Activated CD8-positive, alpha-beta memory T cell treated with anti-CD3 and anti-CD28 coated beads for 24 hours (primary cell): ENCODE measurements at places on chromosomes 12 and 14.

GRCh38 chr12:124292385-124292784 lies 2.5 kb upstream of the RFLNA start:
- DNase-seq = no peak

GRCh38 chr12:115988625-115989563 lies 288.6 kb downstream of the MED13L start:
- no peak for DNase-seq

DNA sequence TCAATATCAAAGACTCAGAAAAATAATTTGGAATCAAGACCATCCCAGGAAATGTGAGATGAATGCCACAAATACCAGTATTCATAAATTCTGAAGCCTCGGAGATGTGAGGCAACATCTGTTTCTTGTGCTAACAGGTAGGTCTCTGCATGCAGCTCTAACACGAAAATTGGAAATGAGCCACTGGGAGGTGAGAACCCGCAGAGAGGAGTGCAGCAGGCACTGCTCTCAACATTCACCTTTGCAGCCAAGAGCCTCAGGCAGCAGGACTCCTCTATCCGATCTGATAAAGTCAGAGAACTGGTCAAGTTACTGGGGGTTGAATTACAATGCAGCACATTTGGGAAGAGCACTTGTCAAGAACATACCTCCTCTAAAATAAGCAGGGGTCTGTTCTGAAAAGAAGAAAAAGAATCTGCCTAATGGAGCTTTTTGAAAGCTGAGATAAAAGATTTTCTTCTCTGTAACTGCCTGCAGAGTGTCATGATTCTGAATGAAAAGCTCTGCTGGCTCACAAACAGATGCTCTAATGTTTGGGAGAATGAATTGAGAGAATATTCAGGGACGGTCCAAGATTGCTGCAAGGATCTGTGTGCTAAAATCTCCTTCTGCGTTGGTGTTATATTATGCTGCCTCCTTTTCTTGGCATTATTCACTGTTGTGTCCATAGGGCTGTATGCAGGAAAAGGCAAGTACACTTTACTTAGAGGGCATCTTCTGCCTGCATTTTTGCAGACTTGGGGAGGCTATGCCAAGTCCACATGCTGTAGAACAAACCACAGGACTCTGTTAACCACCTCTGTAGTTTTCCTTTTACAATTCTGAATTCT lies 209.6 kb upstream of the KRR1 start:
- DNase-seq = no peak

DNA sequence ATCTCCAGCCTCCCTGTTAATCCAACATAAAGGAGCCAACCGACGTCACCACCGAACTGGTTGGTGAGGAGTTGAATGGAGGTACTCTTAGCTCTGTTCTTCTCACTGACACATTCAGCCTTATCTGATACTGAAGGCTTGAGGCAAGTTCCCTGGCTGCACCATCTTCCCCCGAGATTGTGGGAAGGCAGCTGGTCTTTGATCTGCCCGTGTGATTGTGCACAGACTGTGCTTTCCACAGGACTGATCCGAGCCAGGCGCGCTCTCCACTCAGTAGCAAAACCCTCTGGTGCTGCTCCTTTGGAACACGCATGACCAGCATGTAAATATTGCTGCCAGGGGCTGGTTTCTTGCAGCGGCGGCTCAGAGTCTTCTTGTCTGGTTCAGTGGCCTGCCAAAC lies 30.1 kb upstream of the DLK1 start:
- no peak for DNase-seq

DNA sequence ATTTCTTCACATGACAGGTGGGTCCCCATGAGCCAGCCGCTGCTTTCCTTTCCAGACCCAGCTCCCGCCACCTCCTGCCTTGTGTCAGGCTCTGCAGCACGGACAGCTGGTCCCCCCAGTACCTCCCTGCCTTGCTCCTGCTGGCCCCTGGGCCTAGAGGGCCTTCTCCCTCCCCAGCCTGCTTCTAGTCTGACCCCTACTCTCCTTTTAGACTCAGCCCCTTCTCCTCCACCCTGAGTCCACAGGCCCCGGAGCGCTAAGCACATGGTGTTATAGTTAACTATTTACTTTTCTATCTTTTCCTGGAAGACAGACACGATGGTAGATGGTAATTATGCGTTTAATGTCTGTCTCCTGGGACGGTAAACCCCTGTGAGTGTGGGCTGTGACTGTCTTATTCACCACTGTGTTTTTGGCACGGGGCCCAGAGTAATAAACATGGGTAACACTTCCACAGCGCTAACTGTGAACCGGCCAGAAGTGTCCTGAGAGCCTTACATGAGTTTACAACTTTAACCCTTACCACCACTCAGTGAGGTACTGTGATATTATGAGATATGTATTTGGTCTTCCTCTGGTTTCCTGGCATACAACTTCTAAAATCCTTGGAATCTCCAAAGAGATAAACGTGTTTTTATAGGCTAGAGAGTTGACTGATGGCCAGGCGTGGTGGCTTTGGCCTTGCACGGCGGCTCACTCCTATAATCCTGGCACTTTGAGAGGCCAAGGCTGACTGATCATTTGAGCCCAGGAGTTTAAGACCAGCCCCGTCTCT lies 41.2 kb downstream of the DGLUCY start:
- no peak for DNase-seq

GRCh38 chr14:94180655-94181271 lies 6.6 kb downstream of the PPP4R4 start:
- DNase-seq = peak; percentile 58

- no peak for DNase-seq
These were observed 35.4 kb upstream of the AACS start for GRCh38 chr12:125029761-125030358.

DNA sequence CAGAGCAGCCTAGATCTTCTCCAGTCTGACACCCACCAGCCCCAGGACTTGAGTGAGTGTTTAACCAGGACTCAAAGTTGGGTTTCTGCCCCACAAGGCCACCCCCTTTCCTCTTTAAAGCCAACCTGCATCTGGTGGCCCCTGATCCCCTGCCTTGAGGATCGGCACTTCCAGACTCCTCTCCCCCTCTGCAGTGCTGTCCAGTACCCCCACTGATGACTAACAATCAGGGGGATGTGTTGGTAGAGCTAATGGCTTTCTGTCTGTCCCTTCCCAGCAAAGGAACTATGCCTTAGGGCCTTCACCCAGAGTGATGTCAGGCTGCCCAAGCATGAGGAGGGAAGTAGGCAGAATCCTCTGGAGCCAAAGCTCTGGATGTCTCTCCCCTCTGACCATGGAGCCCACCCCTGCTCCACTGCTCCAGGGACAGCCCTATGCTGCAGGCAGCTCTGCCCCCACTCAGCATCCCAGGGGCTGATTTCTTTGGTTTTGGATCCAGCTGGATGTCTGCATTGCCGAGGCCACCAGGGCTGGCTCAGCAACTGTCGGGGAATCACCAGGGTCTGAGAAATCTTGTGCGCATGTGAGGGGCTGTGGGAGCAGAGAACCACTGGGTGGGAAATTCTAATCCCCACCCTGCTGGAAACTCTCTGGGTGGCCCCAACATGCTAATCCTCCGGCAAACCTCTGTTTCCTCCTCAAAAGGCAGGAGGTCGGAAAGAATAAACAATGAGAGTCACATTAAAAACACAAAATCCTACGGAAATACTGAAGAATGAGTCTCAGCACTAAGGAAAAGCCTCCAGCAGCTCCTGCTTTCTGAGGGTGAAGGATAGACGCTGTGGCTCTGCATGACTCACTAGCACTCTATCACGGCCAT lies 42.9 kb downstream of the DAD1 start:
- peak; percentile 84 for DNase-seq
